AG20443 (cell line): ENCODE measurements at places on chromosomes 16 and 17.

DNA sequence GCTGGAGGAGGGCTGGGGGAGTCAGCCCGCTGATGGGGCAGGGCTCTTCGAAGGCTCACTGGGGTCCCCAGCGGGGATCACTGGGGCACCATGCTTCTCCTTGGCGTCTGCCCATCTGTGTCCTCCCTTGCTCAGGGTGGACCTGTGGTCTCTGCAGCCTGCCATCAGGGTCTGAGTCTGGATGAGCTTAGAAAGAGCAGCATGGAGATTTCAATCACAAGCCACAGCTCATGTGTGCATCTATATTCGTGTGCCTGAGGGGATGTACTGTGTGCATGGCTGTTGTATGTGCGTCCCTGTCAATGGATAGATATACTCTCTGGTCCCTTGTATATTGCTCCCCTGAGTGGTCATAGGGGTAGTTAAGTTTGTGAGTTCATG is 126.6 kb upstream of the SDK2 start:
- no peak for DNase-seq

- peak; percentile 27 for DNase-seq
These were observed 29.8 kb downstream of the LIG3 start for GRCh38 chr17:35010093-35010492.

DNA sequence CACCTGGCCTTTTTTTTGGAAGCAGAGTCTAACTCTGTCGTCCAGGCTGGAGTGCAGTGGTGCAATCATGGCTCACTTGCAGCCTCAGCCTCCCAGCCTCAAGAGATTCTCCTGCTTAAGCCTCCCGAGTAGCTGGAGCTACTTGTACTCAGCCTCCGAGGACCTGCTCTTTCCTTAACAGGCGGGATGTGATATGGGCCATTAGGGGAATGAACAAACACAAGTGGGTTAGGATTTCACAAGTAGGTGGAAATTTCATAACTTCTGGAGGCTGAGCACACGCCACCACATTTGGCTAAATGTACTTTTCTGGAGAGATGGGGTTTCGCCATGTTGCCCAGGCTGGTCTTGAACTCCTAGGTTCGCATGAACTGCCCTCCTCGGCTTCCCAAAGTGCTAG is 4.1 kb downstream of the PAM16 start:
- no peak for DNase-seq

DNA sequence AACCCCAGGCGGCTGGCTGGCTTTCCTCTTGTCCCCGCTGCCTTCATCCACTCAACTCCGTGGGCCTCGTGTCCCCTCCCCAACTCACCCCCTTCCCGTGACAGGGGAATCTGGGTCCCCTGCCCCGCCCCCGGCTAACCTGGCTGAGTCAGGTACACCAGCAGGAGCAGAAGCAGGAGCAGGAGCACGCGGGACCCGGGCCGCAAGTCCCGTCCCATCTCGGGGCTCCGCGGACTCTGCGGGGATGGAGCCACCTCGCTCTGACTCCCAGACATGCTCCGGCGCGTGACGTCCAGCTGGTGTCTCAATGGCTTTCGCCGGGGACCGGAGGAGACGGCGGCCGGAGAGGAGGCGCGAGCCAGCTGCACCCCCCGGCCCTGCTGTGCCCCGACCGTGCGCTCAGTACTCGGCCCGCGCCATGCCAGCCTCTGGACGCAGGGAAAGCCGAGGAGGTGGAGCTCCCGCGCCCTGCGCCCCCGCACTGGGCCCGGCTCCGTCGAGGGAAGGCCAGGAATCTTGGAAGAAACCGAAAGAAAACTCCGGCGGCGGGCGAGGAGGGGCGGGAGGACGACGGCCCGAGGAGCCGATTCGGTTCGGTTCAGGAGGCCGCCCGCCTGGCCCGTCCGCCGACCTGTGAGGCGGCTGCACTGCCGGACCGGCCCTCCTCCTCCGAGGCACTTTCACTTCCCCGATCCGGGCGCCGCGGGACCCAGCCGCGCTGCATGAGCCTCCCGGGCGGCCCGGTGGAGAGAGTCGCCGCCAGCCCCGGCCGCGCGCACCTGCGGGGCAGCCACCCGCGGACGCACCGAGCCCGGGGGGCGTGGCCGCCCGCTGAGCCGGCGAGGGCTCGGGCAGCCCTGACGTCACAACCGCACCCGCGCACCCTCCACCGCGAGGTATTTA is at the start of the genes CXCL16 and ZMYND15:
TSS of gene CXCL16 (minus strand) at position 807 of the 903 bp plus-strand sequence. CDS start at position 218, 589 bp downstream.
TSS of gene ZMYND15 (plus strand) at position 712 of the 903 bp plus-strand sequence. CDS start 716 bp downstream, outside the sequence.
- peak; percentile 82 for DNase-seq

GRCh38 chr17:78132084-78132676 is 1.6 kb downstream of the TMC8 start:
- DNase-seq, result no peak

GRCh38 chr16:89120281-89120680 is 26.6 kb downstream of the ACSF3 start:
- no peak for DNase-seq

DNA sequence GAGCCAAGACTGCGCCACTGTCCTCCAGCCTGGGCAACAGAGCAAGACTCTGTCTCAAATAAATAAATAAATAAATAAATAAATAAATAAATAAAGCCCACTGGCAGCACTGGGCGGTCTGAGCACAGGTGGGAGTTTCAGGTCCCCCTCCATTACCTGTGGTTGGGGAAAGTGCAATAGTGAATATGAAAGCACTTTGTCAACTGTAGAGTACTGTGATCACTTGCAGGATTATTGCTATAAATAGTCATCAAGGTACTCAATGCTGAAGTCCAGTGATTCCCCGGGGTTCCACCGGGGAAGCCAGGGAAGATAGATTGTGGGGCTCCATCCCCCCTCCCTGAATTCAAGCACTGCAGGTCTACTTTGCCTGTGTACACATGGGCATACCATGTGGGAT is 42.7 kb upstream of the CPNE2 start:
- no peak for DNase-seq

DNA sequence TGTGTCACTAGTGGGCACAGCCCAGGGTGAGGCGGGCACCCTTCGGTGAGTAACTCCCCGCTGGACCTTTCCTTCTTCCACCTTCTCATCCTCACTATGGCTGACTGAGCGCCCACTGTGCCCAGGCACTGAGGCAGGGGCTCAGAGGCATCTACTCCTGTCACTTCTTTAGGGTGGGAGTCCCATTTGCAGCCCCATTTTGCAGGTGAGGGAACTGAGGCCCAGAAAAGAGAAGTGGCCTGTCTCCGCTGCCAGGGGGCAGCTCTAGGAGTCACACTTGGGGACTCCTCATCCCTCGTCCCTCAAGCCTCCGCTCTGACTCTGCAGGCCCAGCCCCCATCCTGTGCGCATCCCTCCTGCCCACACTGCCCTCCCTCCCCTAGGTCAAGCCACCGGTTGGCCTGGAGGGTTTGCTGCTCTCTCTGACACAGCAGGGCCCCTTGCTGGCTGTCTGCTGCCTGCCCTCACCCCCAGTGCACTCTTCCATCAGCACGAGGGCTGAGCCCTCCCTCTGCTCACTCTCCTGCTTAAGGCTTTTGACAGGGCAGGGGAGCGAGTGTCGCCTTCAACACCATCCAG is 62.4 kb downstream of the CNGB1 start:
- DNase-seq, result no peak

- no peak for DNase-seq
These were observed 34.9 kb downstream of the CHD9 start for GRCh38 chr16:53089434-53090285.

DNA sequence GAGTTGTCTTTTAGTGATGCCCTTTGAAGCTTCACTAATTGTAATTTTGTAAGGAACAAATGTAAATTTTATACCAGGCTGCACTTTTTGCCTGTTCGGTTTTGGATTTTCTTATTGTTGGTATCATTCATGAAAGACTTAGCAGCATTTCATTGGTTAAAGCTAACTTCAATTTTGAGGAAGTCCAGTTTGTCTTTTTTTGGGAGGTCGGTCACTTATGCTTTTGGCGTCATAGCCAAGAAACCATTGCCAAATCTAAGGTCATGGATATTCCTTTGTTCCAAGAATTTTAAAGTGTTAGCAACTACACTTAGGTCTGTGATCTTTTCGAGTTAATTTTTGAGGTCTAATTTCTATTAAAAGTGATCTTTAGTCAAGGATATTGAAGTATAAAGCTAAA is 77.1 kb downstream of the PRKCA start:
- DNase-seq, result no peak

DNA sequence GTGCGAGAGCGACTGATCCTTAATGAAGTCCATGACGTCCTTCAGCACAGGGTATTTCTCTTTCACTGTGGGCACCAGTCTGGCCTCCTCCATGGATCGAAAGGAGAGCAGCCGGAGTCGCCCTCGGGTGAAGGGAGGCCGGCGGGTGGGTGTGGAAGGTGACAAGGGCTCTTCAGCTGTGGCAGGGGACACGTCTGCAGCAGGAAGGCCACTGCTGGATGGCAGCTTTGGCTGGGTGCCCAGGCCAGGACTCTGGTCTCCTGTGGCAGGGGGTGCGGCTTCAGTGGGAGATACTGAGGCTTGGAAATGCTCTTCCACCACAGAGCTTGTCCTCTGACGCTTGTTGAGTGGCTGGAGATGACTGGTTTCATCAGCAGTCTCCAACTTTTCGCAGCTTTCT is 78.5 kb downstream of the ZZEF1 start:
- DNase-seq, result no peak

GRCh38 chr17:81513753-81514488 is 1.3 kb upstream of the ACTG1 start:
- peak; percentile 58 for DNase-seq

DNA sequence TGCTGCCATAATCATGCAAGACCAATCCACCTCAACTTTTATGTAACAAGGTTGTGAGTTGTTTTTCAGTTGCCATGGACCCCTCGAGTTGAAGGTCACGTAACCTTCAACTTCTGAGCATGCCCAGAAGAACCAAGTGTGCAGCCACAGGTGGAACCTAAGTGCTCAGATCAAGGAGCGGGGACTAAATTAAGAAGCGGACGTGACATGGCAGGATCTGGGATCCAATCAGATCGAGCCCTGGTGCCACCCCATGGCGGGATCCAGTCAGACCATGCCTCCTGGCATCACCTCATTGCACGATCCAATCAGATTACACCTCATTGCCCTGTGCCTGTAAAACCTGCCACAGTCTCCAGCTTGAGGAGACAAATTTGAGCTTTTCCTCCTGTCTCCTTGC is 204.5 kb upstream of the CDH5 start:
- DNase-seq, result no peak

GRCh38 chr16:57305159-57305811 is 20.8 kb upstream of the PLLP start:
- no peak for DNase-seq

- no peak for DNase-seq
These were observed 212.5 kb upstream of the CPHXL start for GRCh38 chr16:75938818-75939217.

- no peak for DNase-seq
These were observed 85.5 kb downstream of the SSH2 start for GRCh38 chr17:29844339-29845048.

- no peak for DNase-seq
These were observed 159.6 kb downstream of the PRKCA start for GRCh38 chr17:66462010-66462409.

GRCh38 chr17:15894258-15894657 is 50.7 kb upstream of the ADORA2B start:
- DNase-seq, result no peak

GRCh38 chr16:88066234-88066633 is 115.0 kb downstream of the BANP start:
- DNase-seq, result no peak

- DNase-seq, result no peak
These were observed 17.4 kb downstream of the DUSP14 start for GRCh38 chr17:37507111-37507510.
